ENCODE measurements at places on chromosomes 12 and 14.

DNA sequence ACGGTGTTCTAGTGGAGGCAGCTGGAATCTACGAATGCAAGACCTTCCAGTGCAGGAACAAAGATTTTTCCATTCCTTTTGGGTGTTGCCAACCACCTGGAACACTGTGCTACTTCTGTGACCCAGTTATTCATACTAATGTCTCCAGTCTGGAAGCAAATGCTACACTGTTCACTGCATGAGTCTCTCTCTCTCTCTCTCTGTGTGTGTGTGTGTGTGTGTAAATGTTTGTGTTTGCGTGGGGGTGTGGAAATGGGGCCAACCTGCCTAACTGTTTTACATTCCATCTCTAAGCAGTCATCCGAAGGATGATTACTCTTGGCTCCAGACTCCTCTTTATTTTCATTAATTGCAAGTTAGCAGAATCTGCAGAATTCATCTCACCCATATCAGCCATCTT lies 29.9 kb upstream of the YBX3 start:
- peak; percentile 21 for DNase-seq

GRCh38 chr12:66049538-66050282 lies 80.8 kb downstream of the LLPH start:
- DNase-seq = no peak

DNA sequence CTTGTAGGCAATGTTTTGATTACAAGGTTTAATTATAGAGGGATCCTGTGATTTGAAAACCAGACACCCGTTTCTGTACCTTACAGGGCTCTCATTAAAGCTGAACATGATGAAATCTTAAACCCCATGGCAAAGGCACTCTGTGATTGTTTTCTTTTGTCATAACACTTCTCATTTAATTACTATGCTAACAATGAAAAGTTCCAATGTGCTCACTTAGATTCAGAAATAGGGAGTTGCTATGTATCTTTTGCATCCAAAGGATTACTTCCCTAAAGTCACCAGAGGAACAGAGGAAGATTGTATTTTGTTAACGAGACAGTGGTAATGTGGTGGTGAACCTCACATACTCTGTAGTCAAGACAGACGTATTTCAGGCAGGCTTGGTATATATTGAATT lies 81.5 kb upstream of the MYF6 start:
- no peak for DNase-seq

DNA sequence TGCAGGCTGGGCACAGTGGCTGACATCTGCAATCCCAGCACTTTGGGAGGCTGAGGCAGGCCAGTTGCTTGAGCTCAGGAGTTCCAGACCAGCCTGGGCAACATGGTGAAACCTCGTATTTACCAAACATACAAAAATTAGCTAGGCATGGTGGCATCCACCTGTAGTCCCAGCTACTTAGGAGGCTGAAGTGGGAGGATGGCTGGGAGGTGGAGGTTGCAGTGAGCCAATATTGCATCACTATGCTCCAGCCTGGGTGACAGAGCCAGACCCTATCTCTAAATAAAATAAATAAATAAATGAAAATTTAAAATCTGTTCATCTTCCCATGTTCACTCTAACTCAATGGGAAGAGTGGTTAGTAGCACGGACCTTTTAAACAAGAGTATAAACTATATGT lies 71.2 kb downstream of the ELK3 start:
- no peak for DNase-seq

GRCh38 chr12:2039034-2039433 lies 13.8 kb upstream of the CACNA1C start:
- DNase-seq = no peak

- DNase-seq = no peak
These were observed 180.8 kb downstream of the ADCK1 start for GRCh38 chr14:77980475-77981321.
